Stimulated activated CD4-positive, alpha-beta T cell treated with anti-CD3 and anti-CD28 coated beads, Interleukin-4, amount 100 ng/mL, for 4 hours (primary cell): ENCODE measurements at places on chromosomes 11 and 22.

DNA sequence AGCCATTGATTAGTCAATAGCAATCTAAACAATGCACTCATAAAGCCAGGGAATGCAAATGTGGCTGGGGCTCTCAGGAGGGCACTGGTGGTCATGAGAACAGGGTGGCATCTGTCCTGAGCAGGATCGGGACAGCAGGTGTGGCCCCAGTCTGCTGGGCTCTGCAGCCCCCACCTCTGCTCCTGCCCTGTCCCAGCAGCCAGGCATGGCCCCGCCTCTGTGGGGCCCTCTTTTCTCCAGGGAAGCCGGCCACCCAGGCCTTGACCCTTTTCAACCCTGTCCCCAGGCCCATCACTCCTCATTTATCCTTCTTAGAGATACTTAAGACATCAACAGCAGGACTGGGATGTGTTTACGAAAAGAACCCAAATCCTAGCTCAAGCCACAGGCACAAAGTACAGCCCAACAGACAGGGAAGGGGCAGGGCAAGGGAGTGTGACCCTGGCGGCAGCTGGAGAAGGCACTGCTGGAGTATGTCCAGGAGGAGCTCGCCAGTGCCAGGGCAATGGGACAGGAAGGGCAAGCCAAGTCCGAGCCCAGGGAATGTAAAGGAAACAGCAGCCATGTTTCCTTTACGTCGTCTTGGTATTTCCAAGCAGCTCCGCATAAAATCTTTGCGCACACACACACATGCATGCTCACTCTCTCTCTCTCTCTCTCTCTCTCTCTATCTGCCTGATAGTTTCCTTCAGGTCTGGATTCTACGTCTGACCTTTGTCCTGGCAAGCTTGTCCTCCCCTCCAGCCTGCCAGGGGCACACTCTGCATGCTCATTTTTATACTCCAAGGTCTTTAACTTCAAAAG, 59.9 kb downstream of the DGCR2 start:
- DNase-seq: no peak

DNA sequence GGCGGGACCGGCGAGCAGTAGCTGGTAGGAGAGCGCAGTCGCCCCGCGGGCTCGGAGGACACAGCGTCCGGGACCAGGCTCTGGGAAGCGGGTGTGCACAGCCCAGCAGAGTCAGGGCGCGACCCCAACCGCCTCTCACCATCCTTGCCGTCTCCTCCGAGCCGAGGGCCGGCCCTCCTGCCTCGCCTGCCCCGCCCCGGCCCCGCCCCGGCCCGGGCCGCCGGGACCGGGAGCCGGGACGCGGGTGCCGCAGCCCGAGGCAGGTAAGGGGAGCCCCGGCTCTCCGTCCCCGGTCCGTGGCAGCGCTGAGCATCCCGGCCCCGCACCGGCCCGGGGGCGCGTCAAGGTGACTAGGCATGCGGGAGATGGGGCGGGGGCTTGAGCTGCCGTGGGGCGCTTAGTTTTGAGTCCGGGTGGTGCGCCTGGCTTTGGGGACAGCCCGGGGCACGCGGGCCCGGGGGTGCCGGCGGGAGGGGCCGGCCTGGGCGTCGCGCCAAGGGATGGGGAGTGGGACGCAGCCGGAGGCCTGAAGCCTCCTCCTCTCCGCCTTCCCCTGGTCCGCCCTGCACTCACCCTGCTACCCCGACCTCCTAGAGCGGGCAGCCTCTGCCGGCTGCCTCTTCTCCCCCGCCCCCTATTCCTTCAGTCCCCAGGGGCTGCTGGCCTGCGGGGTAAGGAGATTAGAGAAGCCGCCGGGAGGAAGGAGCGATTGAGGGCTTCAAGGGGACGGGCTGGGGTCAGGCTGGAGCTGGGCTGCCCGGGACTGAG, at the start of gene ABCG4:
ABCG4 (plus strand) TSS at position 35 of the 768 bp plus-strand sequence. CDS start 914 bp downstream, outside the sequence.
- DNase-seq: peak; percentile 41

GRCh38 chr11:118998822-118999221, 884 bp downstream of the CENATAC start:
- DNase-seq: no peak

DNA sequence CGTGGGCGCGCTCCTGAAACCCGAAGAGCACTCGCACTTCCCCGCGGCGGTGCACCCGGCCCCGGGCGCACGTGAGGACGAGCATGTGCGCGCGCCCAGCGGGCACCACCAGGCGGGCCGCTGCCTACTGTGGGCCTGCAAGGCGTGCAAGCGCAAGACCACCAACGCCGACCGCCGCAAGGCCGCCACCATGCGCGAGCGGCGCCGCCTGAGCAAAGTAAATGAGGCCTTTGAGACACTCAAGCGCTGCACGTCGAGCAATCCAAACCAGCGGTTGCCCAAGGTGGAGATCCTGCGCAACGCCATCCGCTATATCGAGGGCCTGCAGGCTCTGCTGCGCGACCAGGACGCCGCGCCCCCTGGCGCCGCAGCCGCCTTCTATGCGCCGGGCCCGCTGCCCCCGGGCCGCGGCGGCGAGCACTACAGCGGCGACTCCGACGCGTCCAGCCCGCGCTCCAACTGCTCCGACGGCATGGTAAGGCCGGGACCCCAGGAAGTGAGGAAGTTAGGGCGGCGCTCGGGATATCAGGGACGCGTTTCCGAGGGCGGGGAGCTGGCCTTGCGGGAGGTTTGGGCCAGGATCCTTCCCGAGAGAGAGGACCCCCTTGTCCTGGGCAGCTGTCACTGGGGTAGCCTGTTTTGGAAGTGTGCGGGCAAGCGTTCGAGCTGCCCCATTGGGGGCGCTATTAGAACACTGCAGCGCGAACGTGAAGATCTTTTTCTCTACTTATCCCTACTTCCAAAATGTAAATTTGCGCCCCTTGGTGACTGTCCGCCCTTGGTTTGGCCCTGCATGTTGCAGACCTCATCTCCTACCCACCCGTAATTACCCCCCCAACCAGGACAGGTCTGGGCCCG, 796 bp downstream of the MYOD1 start:
- DNase-seq: no peak

DNA sequence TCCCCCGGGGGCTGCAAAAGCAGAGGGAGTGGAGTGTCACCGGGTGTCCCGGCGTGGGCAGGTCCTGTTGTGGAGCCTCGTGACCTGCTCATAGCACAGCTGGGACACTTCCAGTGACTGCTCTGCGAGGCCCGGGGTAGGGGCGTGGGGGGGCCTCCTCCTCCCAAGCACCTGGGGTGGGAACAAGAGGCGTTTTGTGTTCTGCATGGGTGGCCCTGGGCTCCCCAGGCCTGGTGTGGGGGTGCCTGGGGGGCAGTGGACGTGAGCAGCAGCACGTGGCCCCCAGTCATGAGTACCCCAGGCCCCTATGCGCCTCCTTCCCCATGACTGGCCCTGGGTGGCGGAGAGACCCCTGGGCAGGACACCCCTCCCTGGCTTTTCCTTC, 104.7 kb downstream of the KCNQ1 start:
- no peak for DNase-seq

- DNase-seq: no peak
Measured at GRCh38 chr11:102802341-102802740, 4.4 kb upstream of the MMP1 start.

DNA sequence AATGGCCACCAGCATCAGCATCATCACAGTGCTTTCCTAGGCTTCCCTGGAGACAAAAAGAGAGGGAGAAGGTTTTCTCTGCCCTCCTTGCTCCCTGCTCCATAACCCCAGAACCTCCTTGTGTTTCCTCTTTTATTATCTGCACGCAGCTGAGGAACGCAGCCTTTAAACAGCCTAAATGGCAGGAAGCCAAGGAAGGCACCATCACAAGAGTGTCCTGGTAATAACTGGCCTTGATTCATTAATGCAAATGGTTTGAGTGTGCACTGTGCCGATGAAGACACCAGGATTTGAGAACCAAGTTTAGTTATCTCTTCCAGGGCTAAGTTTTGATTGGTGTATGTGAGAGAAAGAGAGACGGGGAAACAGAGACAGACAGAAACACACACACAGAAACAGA, 29.4 kb upstream of the DRD2 start:
- no peak for DNase-seq

GRCh38 chr11:63922673-63923192, 5.8 kb upstream of the RCOR2 start:
- no peak for DNase-seq
